ENCODE measurements at places on chromosomes 7 and 10.

GRCh38 chr7:5428478-5429252 lies 5.0 kb upstream of the TNRC18 start:
- DNase-seq: no peak

GRCh38 chr7:5634107-5634950 lies 147.1 kb downstream of the RNF216 start:
- no peak for DNase-seq

DNA sequence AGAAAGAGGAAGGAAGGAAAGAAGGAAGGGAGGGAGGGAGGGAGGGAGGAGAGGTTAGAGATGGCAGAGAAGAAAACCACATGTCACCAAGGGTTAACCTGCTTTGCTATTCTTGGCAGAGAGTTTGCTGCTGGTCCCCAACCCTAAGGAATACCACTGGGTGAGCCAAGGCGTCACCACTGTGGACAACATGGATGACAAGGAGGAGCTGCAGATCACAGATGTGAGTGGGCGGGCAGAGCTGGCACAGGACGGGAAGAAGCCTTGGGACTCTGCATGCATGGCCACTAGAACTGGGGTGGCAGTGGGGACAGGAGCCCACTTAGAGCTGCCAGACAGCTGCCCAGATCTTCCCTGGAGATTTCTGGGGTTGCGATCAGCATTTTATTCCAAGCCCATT lies 17.2 kb upstream of the MYH16 start:
- no peak for DNase-seq

DNA sequence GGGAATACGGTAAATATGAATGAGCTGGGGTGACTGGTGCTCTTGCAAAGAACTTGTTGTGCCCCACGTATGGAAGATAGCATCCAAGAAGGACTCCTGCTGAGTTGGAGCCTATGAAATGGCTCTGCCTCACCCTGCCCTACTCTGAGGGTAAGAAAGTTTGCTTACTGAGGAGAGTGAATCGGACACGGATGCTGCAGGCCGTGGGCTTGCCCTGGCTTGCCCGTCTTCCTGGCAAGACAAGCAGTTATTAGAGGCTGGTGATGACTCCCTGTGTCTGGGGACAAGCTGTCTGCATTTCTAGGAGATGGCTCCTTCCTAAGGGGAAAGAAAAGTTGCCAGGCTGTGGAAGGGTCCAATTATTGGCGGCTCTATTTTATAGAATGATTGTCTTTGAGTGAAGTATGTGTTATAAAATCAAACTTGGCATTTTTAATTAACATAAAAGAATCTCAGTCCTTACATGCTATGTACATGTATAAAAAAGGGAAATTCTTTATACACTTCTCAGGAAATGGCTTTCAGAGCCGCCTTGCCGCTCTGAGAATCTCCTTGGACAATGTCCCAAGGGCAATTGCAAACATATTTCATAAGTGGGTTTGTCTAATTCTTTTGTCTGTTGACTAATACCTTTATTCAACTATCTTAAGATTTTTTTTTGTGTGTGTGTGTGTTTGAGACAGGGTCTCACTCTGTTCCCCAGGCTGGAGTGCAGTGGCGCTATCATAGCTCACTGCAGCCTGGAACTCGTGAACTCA lies 64.6 kb downstream of the CYP26A1 start:
- no peak for DNase-seq

DNA sequence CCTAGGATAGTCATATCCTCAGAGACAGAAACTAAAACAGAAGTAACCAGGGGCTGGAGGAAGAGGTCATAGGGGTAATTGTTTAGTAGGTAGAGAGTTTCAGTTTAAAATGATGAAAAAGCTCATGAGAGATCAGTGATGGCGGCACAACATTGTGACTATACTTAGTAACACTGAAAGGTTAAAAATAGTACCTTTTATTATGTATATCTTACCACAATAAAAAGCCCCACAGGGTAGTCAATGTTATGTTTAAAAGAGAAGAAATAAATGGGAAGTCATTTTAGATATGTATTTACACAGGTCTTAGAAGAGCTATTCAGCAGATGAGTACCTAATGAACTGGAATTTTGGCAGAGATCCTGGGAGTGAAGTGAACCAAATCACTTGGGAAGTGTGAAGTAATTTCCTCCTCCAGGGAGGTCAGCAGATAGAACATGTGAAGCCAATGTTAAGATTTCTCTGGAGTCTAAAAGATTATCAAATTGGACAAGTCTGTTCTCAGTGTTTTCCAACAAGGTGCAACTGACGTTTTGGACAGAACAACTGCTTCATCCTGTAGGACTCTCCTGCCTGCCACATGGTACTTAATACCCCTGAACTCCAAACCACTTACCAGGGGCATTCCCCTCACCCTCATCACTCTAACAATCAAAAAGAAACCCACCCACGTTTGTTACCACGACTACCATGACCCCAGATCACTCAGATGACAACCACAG lies 6.4 kb downstream of the CDCA7L start:
- no peak for DNase-seq

DNA sequence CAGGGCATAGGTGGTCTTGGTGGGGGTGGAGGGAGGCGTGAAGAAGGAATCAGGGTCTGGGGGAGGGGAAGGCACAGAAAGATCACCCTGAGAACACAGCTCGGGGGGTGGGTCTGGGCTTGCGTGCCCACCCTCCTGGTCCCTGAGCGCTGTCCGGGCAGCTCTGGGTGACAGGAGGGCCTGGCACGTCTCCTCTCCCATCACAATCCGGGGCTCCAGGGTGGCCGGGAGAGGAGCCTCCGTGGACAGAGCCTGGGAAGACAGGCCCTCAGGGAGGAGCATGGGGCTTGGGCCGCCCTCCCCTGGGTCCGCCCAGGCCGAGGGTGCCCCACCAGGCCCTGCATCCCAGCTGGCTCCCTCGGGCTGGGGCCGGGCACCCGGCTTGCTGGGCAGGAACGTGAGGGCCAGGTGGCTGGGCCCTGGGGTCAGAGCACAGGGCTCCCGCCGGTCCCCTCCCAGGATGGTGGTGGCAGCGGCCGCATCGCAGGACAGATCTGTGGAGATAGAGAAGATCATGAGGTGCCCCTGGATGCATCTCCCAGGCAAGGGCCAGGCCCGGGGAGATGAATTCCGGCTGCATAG lies 3.1 kb downstream of the NACAD start:
- DNase-seq: no peak

DNA sequence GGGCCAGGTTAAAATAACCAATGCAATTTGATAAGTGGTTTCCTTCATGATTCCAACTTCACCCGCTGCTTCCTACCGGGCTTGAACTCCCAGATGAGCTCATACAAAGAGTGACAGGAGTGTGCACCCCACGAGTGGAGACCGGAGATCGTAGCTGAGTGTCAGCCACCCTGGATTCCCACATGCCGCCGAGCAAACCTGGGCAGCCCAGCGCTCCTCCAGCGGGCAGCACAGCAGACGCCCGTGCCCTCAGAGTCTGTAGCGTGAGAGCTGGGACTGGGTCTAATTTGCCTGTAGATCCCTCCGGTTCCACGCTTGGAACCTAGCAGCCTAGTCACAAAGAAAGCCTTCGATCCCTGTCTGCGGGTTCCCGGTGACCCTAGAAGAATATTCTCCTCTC lies 476.1 kb upstream of the MGMT start:
- no peak for DNase-seq

DNA sequence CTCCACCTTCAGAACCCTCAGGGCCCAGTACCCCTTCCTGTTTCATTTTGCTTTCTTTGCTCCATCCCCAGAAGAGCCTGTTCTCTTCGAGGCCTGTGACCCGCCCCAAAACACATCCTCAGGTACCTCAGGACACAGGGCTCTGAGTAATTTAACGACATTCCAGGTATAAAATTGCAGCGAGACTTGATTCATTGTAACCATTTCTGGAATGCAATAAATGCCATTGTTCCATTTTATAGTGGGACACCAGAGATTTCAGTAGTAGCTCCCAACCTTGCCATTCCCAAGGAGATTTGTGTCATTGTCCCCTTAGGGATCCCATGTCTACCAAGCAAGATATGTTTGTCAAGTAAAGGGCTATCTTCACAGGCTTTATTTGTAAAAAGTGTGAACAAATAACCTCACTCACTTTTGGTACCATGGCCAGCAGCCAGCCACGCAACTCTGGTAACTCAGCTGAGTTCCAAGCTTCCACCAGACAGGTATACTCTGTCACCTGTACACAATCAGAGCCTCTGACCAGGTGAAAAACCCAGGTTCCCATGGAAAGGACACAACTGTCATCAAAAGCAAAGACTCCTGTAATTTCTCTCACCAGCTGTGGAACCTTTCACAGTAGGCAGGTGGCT lies 441.3 kb downstream of the PLXNA4 start:
- no peak for DNase-seq

DNA sequence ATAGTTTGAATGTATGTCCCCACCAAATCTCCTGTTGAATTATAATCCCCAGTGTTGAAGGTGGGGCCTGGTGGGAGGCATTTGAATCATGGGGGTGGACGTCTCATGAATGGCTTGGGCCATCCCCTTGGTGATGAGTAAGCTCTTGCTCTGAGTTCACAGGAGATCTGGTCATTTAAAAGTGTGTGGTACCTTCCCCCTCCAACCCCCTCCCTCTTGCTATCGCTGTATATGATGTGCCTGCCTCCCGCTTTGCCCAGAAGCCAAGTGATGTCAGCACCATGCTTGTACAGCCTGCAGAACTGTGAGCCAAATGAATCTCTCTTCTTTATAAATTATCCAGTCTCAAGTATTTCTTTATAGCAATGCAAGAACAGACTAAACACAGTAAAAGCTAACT lies 103.0 kb downstream of the CNOT4 start:
- no peak for DNase-seq

DNA sequence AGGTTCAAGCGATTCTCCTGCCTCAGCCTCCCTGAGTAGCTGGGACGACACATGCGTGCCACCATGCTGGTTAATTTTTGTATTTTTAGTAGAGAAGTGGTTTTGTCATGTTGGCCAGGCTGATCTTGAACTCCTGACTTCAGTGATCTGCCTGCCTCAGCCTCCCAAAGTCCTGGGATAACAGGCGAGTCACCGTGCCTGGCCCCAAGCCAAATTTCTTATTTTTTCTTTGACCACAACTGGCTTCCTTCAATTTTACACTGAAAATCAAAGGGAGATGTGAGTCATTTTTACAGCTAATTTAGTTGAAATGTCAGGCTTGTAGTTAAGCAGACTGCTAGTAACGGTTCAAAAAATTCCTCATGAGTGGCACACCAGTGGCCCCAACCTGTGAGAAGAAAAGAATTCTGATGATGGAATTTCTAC lies 7.8 kb downstream of the RNF216 start:
- DNase-seq: no peak

DNA sequence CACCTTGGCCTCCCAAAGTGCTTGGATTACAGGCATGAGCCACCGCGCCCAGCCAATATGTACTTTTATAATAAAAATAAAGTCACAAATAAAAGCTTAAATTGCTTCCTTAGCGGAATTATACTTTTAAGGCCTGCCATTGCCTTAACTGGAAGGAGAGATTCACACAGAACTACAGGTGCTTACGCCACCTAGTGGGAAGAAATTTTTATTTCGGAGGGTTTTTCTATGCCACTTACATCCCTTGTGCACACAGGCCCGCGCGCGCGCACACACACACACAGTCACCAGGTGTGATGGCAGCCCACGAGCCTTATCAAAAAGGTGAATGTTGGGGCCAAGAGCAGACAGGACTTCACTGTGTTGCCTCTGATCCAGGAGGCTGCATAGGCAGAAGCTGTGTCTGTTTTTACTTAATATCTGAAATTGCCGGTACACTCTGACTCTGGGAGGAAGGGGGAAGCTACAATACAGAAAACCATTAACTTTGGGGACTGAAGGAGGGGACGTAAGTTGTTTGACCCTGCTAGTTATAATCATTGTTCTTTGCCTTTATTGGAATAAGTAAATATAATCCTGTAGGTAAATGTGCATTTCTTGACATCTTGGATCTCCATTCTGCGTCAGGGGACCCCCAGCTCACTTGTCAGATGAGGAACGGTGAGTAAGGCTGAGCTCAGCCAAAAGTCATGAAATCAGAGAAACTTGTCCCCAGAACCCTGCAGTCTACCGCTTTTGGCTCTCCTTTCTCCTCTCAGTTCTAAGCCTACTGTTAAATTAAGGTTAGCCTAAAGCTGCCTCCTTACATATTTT lies 87.1 kb downstream of the SLC16A9 start:
- no peak for DNase-seq

DNA sequence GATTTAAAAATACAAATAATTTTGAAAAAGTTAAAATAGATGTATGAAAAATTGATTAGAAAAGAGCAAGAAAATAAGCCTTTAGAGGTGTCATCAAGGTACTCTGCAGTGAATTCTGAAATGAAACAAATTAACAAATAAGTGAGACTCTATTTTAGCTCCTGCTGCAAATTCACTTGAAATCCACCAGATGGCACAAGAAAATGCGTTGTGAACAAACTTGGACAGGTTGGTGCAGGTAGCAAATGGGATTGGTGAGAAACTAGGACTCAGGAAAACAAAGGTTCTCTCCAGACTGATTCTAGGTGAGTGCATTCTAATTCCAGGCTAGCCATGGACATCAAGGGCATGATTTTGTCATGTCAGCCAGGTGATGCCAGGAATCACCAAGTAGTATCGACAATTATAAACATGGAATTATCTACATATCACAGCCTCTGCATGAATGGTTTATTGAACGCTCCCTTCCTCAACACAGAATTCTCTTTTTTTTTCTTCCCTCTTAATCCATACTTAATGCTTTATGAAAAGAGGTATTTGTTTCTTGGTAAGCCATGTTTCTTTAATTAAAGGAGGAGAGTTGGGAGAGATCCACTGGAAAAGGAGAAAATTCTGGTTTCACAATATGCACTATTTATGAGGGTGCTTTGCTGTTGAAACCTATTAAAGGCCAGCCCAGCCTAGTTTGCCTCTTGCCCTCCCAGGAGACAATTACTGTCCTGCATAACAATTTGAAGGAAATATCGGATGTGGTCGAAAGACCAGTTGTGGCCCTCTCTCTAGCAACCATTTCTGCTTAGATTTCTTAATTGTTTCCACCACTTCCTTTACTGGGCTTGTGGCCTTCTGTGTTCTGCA lies 118.1 kb downstream of the ZNF365 start:
- DNase-seq: no peak

DNA sequence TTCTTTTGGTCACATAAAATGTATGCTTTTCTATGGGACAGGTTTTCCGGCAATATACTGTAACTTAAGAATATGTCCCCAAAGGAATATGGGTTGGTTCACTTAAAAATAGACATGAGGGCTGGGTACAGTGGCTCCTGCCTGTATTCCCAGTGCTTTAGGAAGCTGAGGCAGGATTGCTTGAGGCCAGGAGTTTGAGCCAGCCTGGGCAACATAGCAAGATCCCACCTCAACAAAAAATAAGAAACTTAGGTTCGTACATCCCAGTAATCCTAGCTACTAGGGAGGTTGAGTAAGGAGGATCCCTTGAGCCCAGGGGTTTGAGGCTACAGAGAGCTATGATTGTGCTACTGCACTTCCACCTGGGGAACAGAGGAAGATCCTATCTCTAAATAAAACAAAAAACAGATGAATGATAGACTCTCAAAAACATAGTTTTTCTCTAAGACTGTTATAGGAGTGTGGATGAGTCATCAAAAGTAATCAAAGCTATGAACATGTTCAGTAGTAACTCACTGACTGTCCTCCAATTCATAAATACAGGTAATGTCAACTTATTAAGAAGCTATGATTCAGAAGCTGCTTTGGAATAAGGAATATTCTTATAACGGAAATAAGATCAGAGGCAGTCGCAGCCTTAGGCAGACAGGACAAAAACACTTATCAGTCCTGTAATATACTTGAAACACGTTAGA lies 2.6 kb upstream of the SEC31B start:
- no peak for DNase-seq

GRCh38 chr10:85641479-85642009 lies 725.1 kb downstream of the GRID1 start:
- DNase-seq: no peak
